ENCODE measurements at places on chromosomes 4 and X.

DNA sequence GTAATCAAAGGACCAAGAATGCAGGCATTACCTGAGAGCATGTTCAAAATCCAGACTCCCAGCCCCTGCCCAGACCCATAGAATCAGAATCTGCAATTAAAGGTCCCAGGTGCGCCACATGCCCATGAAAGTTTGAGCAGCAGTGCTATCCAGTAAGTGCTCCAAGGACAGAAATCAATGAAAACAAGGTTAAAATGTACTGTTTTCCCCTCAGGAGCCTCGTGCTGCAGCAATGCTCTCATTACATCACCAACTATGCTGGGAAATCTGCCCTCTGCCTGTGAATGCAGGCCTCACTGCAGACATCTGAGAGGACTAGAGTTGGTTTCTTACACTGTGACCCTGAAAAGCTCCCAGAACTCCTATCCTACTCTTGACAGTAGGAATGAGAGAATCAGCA lies 21.1 kb downstream of the ANXA5 start:
- H3K36me3 ChIP-seq, result no peaks in the 10 kb centered on the region
- no peak overlapping the region for H3K4me3 ChIP-seq
- no peak for DNase-seq
- no peaks in the 10 kb centered on the region for H3K4me1 ChIP-seq
- H3K27me3 ChIP-seq, result no peaks in the 10 kb centered on the region

- H3K4me3 ChIP-seq, result no peak overlapping the region
- no peak overlapping the region for H3K27ac ChIP-seq
- peak; percentile 6 for DNase-seq
- H3K4me1 ChIP-seq, result peaks cover 27% of the 10 kb centered on the region
- peaks cover 2% of the 10 kb centered on the region for H3K27me3 ChIP-seq
These were observed 109.7 kb downstream of the RTL5 start for GRCh38 chrX:72021975-72022374.

DNA sequence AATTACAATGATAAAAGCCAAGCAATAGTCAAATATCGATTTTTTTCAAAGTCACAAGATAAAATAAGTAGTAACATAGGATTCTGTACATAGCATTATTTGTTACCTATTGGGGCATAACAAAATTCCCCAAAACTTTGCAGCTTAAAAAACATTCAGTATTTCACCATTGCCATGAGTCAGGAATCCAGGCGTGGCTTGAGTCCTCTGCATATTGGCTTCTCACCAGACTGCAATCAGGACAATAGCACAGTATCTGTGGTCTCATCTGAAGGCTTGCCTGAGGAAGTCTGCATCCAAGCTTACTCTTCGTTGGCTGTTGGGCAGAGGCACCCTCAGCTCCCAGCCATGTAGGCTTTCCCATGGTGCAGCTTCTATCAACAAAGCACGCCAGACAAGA lies 6.2 kb upstream of the CTBP1 start:
- peaks cover 2% of the 10 kb centered on the region for H3K36me3 ChIP-seq
- H3K4me1 ChIP-seq, result peaks cover 6% of the 10 kb centered on the region
- H3K27ac ChIP-seq, result peak overlapping the region; percentile 73
- no peaks in the 10 kb centered on the region for H3K27me3 ChIP-seq
- no peak overlapping the region for H3K4me3 ChIP-seq

DNA sequence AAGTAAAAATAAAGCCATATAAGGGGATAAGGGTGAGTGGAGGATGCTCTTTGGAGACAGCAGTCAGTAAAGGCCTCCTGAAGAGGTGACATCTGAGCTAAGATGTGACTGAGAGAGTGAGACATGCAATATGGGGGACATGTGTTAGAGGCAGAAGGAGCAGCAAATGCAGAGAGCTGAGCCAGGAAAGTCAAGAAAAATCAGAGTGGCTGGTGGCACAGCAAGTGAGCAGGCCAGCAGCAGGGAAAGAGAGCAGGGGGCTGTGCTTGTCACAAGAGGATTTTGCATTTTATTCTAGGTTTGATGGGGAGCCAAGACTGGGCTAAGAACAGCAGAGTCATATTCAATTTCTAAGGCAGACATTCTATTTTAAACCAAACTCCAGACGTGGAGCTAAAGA lies 394.5 kb downstream of the KCNIP4 start:
- no peaks in the 10 kb centered on the region for H3K4me1 ChIP-seq
- H3K27ac ChIP-seq, result no peak overlapping the region
- no peak for DNase-seq
- no peak overlapping the region for H3K4me3 ChIP-seq

GRCh38 chr4:53026233-53026632 lies 164.1 kb downstream of the RASL11B start:
- H3K4me1 ChIP-seq, result no peaks in the 10 kb centered on the region
- no peaks in the 10 kb centered on the region for H3K36me3 ChIP-seq
- no peak overlapping the region for H3K4me3 ChIP-seq
- DNase-seq, result no peak

DNA sequence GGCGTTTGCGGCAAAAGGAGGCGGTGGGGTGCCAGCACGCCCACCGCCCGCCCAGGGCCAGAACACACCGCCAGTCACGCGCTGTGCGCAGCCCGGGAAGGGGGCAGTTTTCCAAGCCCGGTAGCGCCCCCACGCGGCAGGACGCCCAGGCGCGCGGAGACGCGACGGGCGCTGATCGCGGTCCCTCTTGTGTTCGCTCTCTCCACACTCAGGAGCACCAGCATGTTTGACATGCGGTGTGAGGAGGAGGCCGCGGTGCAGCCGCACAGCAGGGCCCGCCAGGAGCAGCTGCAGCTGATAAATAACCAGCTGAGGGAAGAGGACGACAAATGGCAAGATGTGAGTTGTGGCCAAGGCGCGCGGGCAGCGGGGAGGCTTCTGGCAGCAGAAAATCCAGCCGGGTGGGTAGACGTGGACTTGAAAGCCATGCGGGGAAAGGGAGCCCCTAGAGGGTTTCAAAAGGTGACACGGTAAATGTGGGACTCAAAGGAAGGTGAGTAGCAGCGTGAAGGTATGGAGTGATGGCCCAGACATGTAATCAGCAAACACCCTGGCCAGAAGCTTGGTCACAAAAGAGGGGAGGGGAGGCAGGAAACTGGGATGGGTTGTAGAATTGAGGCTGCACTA lies 104.1 kb downstream of the PHOX2B start:
- H3K4me3 ChIP-seq, result no peak overlapping the region
- H3K4me1 ChIP-seq, result no peaks in the 10 kb centered on the region
- peaks cover 5% of the 10 kb centered on the region for H3K27me3 ChIP-seq
- no peaks in the 10 kb centered on the region for H3K36me3 ChIP-seq
- H3K27ac ChIP-seq, result no peak overlapping the region

- no peaks in the 10 kb centered on the region for H3K36me3 ChIP-seq
- no peak overlapping the region for H3K27ac ChIP-seq
- no peak for DNase-seq
- H3K27me3 ChIP-seq, result peaks cover 3% of the 10 kb centered on the region
- no peak overlapping the region for H3K4me3 ChIP-seq
- no peaks in the 10 kb centered on the region for H3K4me1 ChIP-seq
These were observed 3.8 kb upstream of the ADH1B start for GRCh38 chr4:99324979-99325378.
